Skeletal muscle tissue (tissue), 5 donors: ENCODE measurements at places on chromosomes 2 and 18. TPM values are rescaled to one million over a fixed set of nuclear protein-coding genes. Genes with fewer than 3 reads are reported as not detected.

The EGR4 gene
- total RNA-seq = not detected

The PAX3 gene
- total RNA-seq = 0.52 TPM

The CCNYL1 gene
- 6.3 TPM for total RNA-seq

The C1QL2 gene
- total RNA-seq = not detected

The HMSD gene
- total RNA-seq = not detected

The TRMT61B gene
- 25.6 TPM for total RNA-seq

The ADD2 gene
- 2.6 TPM for total RNA-seq

The SLC11A1 gene
- total RNA-seq = 1.0 TPM

The IL36RN gene
- total RNA-seq = not detected

The CSRNP3 gene
- total RNA-seq = 18.8 TPM

The TUBB8B gene
- total RNA-seq = not detected

The DNAJC5G gene
- total RNA-seq = under 0.01 TPM

The INHA gene
- total RNA-seq = not detected
